ENCODE measurements at places on chromosomes 16 and 17. TPM values are rescaled to one million over a fixed set of nuclear protein-coding genes. Genes with fewer than 3 reads are reported as not detected.

TP53TG3 gene
- polyA plus RNA-seq, result not detected

STH gene
- not detected for polyA plus RNA-seq

KRTAP3-2 gene
- polyA plus RNA-seq, result not detected

MEIOC gene
- polyA plus RNA-seq, result 2.0 TPM

RFFL gene
- polyA plus RNA-seq, result 19.6 TPM

DNA sequence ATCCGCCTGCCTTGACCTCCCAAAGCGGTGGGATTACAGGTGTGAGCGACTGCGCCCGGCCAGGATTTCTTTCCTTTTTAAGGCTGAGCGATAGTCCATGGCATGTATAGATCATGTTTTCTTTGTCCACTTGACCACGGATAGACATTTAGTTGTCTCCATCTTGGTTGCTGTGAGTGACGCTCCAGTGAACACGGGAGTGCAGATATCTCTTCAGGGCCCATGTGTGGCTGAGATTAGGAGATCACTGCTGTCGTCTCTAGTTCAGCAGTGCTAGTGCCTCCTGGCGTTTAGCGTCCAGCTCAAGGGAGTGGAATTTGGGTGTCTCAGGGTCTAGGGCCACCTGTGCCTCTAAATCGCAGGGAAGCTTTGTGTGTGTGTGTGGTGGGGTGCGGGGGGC is 41.5 kb downstream of the ABCC1 start:
- DNase-seq, result no peak

DNA sequence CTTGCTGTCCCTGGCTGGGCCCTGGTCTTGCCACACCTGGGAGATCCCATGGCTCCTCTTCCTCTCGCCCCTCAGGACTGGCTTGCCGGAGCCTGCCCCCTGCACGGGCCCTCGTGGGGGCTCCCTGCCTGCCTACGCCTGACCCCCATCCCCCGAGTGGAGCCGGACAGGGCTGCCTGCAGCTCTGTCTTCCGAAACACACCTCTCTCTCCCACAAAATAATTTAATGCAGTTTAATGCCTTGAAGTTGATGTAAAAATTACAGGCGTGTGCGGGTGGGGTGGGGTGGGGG is 22.4 kb upstream of the SLC38A10 start:
- no peak for DNase-seq

GRCh38 chr17:2814049-2814448 is 17.8 kb downstream of the RAP1GAP2 start:
- no peak for DNase-seq

DNA sequence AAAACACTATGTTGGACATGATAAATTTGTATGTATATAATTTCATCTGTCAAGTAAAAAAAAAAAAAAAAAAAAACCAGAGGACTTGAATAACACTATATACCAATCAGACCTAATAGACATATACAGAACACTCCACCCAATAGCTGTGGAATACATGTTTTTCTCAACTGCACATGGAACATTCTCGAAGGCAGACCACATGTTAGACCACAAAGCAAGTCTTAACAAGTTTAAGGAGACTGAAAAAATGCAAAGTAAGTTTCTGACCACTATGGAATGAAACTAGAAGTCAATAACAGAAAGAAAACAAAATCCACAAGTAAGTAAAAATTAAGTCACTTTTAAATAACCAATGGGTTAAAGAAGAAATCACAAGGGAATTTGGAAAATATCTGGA is 8.4 kb upstream of the CNTNAP4 start:
- no peak for DNase-seq

DNA sequence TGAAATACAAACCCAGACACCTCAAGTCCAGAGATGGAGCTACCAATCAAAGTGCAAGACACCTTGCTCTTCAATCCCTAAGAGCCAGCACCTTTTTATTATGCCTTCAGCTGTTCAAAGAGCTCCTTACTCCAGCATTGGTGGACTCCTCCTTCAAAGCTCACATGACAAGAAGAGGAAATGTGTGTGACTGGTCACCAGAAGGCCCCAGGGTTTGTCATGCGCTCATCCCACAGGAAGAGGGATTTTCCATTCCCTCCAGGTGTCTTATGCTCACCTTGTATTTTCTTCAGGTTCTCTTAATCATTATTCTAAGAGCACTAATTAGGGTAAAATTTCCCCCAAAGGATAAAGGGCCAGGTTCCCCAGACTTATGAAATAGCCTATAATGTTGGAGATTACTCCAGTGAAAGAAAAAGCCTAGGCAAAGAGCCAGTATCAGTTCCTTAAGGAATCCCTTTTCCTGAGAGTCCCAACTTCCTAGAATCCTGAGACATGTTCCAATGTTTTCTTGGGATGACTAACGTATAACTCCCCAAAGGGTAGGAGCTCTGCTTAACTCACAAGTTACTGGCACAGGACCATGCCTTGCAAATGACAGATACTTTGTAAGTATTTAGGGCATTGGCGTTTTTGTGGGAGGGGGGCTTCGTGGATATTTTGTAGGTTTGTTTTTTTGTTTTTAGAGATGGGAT is 56.9 kb upstream of the SOX9 start:
- DNase-seq, result no peak

- DNase-seq, result no peak
These were observed 73.0 kb downstream of the BCAS3 start for GRCh38 chr17:60750640-60751039.

DNA sequence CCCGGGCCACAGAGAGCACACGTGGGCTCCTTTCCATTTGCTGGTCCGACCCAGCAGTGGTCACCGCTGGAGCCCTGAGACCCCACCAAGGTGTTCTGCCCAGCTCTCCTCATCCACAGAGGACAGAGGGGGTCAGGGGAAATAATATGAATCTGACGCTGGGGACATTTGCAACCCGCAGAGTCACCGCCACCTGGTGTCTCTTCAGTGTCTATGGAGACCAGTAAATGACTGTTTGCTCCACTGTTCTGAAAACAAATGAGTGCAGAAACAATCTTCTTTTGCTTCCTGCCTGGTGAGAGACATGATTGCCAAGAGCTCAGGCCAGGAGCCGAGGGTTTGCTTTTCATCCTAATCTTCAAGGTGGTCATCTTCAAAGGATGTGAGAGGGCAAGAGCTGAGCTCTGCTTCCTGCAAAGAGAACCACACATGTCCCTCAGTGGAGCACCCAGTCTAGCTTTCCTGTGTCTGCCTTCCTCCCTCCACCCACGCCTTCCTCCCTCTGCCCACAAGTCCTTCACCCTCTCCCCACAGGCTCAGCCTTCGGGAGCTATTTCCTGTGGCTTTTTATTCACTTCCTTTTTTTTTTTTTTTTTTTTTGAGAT is 14.7 kb upstream of the KLHDC4 start:
- DNase-seq, result no peak

DNA sequence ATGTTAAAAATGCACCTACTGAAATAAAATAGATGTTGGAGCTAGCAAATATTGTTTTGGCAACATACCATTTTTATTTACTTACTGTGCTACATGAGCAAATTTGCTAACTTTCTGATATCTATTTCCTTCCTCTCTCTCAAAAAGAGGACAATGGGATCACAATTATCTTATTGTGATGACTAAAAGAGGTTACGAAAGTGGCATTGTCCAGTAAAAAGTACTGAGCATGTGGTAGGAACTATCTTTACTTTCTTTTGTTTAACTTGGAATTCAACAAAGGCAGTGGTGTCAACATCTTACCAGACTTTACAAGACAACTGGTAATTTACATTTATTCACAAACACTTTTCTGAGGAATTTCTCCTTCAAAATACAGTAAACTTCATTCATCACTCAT is 1542.6 kb upstream of the CDH8 start:
- DNase-seq, result no peak

DNA sequence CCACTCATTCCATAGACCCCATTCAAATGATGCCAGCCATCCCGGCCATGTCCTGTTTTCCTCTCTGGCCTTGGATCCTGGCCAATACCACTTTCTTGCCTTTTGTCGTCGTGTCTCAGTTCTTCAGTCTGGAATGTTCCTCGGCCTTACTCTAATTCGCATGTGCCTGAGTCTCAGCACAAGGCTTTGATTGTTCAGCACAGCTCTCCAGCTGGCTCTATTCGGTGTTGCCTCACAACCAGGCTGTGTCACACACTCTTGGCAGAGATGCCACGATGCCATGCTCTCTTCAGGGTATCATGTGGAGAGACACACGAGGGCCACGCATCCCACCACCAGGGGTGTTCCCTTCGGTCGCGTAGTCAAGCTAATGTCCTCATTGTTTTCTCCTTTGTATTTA is 1.8 kb upstream of the VPS4A start:
- no peak for DNase-seq

DNA sequence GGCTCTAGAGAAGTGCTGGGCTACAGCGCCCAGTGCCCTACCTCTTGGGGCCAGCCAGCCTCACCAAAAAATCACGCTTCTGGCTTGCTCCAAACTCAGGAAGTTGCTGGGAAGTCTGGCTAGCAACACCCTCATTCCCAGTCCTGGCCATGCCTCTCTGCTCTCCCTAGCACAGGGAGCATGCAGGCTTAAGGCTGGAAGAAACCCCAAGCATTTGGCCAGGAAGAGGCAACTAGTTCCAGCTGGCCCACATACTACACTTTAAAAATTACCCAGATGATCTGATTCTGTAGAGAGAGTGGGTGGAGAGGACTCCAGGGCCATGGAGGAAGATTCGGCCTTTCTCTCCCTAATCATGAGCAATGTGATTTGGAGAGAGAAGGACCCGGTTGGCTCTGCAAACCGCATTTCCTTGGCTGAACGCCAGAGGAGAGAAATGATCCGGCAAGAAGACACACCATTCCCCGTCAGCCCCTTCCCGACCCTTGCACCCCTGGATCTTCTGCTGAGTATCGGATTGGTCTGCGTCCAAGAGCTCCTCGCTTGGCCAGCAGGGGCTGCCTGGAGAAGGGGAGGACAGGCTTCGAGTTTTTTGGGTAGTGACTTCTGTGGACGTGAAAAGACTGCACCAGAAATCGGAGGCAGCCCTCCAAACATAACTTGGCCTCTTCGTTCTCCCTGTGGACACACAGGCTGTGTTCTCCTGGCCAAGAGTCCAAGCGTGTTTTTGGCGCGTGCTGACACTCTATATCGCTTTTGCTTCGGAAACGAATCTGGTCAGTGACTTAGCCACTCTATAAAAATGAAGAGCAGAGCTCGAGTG is 406.3 kb downstream of the WWOX start:
- DNase-seq, result no peak

Measured in right renal cortex interstitium (tissue), 3 donors.